ENCODE measurements at places on chromosomes 2 and 18.

GRCh38 chr2:189556526-189556925, 24.1 kb downstream of the SLC40A1 start:
- DNase-seq, result no peak

- no peak for DNase-seq
Observed at GRCh38 chr2:160109243-160109642, 46.8 kb upstream of the PLA2R1 start.

GRCh38 chr18:34528177-34528576, 181.9 kb upstream of the DTNA start:
- no peak for DNase-seq

DNA sequence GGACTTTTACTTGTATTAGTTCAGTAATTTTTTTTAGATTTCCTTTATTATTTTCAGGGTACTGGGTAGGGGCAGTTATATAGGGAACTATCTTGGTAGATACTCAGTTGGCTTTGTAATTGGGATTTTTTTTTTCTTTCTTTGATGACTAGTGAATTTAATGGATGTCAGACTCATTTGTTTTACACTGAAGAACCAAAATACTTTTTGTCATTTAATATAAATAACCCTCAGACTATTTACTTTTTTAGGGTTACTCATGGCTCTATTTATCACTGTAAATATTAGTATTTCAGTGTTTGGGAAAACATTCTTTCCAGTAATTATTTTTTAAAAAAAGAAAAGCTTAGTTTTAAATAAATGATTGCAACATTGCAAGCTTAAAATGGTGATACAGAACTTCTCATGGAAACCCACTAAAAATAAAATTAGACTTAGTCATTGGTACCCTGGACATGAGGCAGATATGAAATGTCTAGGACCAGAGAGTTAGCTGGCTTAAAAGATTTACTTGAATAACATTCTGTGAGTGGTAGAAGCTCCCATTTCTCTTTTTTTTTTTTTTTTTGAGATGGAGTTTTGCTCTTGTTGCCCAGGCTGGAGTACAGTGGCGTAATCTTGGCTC, 74.4 kb upstream of the CYP20A1 start:
- DNase-seq, result no peak

DNA sequence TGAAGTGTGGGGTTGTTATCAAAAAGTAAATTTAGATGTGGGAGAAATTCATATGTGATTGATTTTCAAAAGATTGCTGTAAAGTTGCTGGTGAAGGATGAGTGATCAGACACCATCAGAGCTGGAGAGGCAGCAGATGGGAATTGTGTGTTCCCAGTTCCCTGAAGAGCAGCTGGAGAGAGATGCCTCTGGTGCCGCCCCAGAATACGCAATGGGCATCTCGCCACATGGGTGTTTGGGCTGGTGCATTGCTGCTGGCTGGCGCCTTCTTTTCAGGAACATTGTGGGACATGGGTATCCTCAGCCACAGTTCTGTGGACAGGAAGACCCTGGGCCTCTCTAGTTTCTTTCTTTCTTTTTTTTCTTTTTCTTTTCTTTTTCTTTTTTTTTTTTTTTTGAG, 11.9 kb downstream of the ATG4B start:
- peak; percentile 44 for DNase-seq

GRCh38 chr18:34480162-34480700, 229.9 kb upstream of the DTNA start:
- no peak for DNase-seq

DNA sequence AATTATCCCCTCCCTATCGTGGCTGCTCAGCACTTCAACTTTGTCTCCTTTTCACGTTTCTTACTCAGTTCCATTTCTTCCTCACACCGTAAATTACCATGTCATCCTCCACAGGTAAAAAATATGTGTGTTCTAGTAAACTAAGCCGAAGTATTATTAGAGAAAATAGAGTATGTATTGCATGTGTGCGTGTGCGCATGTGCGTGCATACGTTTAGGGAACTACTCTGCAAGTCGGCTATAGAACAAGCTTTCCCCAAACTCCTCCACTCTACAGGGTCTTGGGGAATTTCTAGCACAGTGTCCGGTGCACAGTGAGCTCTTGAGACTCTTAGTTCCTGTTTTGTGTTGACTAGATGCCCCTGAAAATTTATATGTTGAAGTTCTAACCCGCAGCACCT, 9.1 kb upstream of the RAX start:
- DNase-seq, result no peak

- peak; percentile 1 for DNase-seq
Observed at GRCh38 chr18:11215216-11215615, 65.8 kb upstream of the PIEZO2 start.

DNA sequence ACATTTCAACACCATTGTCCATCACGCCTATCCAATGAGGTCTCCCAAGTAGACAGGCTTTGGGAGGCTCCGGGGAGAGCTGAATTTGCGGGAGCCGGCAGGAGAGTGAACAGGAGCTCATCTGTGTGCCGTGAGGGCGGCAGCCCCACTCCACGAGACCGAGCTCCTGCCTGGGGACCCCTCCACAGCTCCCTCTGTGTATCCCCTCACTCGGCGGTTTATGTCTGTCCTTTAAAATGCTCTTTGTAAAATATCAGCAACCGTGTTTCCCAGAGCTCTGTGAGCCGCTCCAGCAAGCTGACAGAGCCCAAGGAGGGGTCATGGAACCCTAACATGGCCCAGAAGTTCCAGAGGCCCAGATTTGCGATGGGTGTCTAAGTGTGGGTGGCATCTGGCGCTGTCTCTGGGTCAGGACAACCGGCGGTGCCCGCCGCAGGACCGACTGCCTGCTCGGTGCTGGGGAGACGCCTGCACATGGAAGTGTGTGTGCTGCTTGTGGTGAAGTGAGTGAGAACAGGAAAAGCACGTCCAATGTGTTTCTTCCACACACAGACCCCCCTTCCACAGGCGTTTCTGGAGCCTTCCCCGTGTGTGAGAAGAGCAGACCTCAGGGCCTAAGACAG, 34.8 kb downstream of the SLC66A2 start:
- no peak for DNase-seq

- DNase-seq, result no peak
Observed at GRCh38 chr2:208189810-208190503, at the start of gene C2orf80. C2orf80 (minus strand) TSS chr2:208190030; CDS start chr2:208186986, 3,044 bp downstream.

- DNase-seq, result no peak
Observed at GRCh38 chr18:14104906-14105748, 27.1 kb downstream of the ZNF519 start.

GRCh38 chr2:99864561-99865553, 277.5 kb downstream of the AFF3 start:
- no peak for DNase-seq

DNA sequence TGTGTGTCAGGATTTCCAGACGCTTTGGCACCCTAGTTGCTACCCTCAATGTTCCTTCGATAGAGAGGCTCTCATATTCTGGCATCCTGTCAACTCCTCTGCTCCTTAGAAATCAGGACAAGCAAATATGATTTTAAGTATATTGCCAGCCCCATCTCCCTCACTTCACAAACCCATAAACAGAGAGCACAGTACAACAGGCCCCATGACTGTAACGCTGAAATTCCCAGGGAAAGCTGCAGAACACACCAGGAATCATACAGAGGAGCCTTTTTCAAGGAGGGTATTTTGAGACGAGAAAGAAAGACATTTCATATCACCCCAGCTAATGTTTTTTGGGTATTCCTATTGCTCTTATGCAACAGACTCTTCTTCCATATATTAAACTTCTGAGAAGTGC, 162.9 kb downstream of the NAPG start:
- DNase-seq, result no peak

GRCh38 chr2:150153646-150154307, 333.7 kb downstream of the RND3 start:
- DNase-seq, result no peak

DNA sequence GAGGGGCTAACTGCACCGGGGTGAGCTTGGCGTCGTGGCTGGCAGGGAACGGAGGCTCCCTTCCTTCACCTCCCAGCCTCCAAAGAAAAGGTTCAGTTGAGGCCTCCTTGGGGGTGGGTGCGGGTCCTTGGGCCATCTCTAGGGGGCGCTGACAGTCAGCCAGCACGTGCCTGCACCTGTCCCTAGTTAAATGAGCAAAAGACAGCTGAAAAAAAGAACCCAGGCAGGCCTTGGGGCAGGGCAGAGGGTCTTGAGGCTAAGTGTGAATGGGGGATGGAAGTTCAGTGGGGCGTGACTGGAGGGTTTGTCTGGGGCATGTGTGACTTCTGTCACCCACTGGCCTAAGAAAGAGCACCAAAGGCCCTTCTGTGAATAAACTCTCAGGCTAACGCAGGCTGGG, 56.4 kb downstream of the ZFP36L2 start:
- no peak for DNase-seq

DNA sequence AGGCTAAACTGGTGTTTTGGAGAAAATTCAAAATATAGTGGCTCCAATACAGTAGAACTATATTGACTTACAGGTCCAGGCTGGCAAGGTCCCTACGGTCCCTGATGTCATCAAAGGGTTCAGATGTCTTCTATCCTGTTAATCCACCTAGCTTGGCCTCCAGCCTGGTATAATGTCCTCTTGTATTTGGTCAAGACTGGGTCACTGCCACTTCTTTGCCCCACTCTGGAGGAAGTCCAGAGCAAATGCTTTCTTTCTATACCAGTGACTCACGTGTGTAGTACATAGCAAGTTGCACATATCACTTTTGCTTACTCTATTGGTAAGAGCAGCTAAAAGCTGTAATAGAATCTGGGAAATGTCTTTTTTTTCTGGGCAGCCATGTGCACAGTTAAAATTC, 80.8 kb downstream of the LCLAT1 start:
- no peak for DNase-seq

- DNase-seq, result peak; percentile 8
Observed at GRCh38 chr18:79496978-79497637, 101.4 kb downstream of the NFATC1 start.

DNA sequence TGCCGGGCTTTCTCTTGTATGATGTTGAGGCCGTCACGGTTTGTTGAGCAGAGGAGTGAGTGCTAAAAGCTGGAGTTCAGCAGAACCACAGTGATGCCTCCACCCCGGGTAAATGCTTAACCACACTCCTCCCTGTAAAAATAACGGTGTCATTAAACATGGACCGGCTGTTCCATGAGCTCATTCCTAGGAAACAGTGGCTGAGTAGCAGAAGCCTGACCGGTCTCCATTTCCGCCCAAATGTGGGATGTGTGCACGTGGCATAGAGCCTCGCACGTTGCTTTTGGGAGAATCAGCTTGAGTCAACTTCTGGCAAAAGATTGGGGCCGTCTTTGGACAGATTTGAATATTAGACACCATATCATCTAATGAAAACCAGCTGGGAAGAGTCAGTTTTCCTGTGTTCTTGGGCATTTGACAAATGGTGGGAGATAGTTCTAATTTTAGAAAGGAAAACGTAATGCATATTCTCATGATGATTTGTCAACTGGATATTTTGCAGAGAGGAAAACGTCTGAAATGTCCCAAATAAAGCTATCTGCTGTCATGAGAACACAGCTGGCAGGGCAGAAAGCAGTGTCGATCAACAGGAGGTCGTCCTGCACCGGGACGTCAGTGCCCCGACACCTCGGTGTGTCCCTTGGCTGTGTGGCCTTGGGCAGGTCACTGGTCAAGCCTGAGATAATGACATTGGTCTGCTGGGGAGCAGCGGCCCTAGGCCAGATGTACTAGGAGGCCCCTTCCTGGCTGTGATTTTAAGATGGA, 42.4 kb downstream of the LRRFIP1 start:
- DNase-seq, result no peak

GRCh38 chr2:220531216-220531615, 903.8 kb downstream of the SLC4A3 start:
- DNase-seq, result no peak

DNA sequence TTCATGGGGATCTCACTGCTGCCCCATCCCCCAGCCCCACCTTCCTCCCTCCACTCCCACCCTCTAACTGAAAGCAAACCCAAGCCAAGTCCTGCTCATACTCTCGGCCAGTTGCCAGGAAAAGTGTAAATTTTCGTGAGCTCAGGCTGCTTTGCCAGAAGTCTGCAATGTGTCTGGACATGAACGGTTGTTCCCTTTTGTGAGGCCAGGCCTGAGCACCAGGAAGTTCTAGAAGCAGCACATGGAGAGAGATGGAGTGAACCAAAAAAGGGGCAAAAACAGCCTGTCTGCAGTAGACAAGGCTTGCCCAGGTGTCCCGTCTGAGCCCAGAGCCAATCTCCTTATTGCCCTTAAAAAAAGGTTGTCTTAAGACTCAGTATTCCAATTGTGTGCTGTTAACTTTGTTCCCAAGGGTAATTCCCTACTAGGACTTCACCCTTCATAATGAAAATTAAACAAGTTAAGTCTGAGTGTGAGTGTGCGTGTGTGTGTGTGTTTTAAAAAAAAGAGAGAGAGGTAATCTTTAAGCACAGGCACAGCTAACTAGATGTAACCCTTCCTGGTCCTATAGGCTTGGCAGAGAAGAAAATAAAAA, 247.1 kb downstream of the BCL11A start:
- no peak for DNase-seq

All from G401 (cell line).